ENCODE measurements at places on chromosomes 7 and 10.

GRCh38 chr7:155706376-155706775 lies 61.9 kb downstream of the RBM33 start:
- no peak for DNase-seq

DNA sequence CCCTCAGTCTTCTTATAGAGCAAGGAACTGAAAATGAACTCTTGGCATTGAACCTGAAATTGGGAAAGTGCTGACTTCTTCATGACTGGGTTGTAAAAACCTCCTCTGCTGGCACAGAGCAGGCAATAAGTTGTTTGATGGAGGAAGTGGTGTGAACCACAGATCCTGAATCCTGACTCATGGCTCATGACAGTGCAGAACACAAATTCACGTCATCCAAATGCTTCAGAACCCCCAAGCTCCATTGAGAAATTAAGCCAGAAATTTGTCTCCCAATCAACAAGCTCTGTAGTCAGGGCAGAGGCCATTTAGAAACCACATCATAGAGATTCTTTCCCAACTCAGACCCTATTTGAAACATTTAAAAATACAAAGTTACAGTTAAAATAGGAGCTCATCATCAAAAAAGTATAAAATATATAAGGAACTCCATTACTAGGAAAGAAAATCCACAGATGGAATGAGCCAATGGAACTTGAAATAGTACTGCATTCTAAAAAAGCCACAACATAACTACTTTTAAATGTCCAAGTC lies 10.3 kb upstream of the STK17A start:
- no peak for DNase-seq

- no peak for DNase-seq
Measured at GRCh38 chr10:50561816-50562215, 61.9 kb downstream of the SGMS1 start.

- no peak for DNase-seq
Measured at GRCh38 chr10:85531706-85532105, 834.9 kb downstream of the GRID1 start.

- no peak for DNase-seq
Measured at GRCh38 chr10:79250259-79250658, 97.0 kb upstream of the PPIF start.

DNA sequence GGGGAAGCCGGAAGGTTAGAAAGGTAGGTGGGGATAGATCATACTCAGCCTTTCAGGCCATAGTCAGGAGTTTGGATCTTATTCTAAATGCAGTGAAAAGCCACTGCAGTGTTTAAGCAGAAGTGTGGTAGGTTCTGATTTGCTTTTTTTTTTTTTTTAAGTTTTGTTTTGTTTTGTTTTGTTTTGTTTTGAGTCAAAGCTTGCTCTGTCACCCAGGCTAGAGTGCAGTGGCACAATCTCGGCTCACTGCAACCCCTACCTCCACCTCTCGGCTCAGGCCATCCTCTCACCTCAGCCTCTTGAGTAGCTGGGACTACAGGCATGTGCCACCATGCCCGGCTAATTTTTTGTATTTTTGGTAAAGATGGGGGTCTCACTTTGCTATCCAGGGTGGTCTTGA lies 23.5 kb downstream of the RHOBTB1 start:
- DNase-seq = no peak

- no peak for DNase-seq
Measured at GRCh38 chr7:157890921-157891401, 554.2 kb downstream of the DNAJB6 start.

- no peak for DNase-seq
Measured at GRCh38 chr7:143900230-143900766, 1.7 kb downstream of the TCAF1 start.

- no peak for DNase-seq
Measured at GRCh38 chr10:101493782-101494281, 94.2 kb downstream of the POLL start.

DNA sequence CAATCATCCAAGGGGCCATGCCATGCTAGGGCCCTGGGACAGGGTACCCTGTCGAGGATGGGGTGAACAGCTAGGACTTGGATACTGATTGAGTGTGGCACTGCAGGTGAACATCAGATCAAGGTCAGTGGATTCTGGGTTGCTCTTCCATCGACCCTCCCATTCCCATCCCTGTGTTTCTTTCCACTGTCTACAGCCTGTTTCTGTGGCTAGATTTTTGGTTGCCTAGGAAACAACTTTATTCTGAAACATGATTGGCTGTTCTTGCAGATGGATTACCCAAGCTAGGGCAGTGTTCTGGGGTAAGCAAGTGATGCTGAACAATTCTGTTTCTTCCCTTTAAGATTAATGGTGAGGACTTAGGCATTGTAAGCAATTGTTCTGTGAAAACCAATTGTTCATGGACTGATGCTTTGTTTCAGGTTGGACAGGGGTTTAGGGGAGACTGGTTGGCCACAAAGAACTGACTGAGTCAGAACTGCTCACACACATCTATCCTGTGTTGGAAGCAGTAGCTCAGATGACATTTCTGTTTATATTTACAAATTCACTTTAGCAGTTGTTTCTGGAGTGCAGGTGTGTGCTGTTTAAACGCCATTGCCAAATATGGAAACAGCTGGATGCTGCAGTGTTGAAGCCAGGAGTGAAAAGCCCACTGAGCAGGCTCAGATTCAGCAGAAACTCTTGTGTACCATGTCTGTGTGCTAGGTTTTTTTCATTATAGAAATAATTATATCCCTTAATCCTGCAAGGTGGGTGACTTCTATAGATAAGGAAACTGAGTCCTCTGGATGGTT lies 102.3 kb upstream of the BTBD16 start:
- no peak for DNase-seq

- DNase-seq = no peak
Measured at GRCh38 chr7:78412216-78412858, 613.8 kb downstream of the PHTF2 start.

GRCh38 chr10:104796823-104797222 lies 155.7 kb downstream of the SORCS3 start:
- DNase-seq = no peak

GRCh38 chr7:4386190-4386589 lies 295.9 kb upstream of the FOXK1 start:
- DNase-seq = no peak

DNA sequence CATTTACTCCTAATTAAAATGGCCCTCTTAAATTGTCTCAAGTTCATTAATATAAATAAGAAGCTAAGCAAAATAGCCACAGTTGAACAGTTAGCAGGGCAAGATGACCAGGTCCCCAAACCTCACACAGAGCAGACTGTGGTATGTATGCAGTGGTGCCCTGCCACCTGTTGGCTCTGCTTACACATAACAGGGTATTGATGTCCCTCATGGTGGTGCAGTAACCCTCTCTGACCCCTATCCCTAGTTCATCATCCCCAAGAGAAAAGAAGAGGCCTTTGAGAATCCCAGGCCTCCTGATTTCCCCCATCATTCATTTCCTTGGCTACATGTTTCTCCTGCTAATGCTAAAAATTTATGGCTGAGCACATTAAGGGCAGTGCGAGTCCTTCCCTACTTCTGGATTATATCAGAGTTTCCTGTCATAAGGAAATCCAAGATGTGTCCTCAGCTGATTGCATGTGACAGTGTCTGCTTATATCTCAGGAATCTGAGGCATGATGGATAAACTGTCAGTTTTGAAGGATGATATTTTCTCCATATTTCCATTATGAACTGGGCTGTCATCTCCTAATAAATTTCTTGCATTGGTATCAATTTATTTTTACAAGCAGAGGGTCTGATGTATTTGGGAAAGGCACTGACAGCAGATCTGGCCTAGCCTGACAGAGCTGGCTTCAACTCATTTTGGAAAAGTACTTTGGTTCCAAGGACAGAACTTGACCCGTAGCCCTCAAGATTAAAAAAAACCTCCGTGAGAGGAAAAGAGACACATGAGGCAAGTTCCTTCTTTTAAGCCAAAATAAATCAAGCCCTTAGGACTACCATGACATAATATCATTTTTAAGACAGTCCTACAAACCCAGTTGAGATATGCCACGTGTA lies 880.6 kb downstream of the LRMDA start:
- no peak for DNase-seq

- no peak for DNase-seq
Measured at GRCh38 chr10:71371750-71372166, 25.0 kb upstream of the CDH23 start.

- DNase-seq = no peak
Measured at GRCh38 chr10:128774979-128775378, 648.8 kb upstream of the MKI67 start.

DNA sequence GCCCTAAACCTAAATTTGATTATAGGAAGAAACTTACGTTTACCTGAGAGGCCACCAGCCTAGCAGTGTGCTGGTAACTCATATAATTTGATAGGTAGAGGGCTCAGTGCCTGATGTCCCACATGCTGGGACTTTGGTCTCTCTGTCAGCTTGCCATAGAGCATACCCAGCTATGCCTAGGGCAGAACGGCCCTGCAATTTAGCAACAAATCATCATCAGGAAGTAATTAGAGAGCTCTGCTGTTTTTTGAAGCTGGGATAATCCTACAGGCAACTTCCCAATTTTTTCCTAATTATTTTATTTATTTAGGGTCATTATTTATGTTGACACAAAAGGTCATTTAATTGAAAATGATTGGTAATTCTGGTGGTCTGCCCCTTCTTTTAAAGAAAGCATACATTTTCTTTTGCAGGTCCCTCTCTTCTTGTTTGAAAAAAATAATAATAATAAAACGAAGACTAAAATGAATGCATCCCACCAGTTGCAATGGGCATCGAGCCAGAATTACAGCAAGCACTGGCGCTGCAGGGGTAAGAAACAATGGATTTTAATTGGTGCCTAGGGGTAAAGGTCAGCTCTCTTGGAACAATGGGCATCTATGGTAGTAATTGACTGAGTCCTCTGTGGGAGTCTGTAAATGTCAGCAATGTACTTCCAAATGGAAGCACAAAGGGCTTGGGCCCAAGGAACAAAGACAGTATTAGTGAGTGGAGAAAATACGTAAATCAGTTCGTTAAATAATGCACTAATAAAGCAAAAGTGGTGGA lies 348.0 kb downstream of the SORCS1 start:
- no peak for DNase-seq

DNA sequence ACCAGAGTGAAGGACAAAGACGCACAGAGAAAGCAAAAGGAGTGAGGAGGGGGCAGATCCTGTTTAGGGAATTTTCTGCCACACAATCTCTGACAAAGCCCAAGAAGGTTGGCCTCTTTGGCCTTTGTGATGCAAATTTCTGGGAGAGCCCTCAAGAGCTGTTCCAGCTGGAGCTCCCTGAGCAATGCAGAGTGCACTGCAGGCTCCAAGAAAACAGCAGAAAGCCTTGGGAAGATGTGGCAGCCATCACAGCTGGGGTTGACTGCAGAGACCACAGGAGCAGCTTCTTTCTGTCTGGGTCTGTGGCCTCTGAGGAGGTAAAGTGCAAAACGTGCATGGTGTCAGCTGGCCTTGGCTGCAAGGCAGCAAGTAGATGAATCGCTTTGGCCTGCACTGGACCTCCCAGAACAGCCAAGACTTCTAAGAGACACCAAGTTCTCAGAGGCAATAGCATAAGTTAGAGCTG lies 200.2 kb downstream of the ELMO1 start:
- no peak for DNase-seq

- DNase-seq = no peak
Measured at GRCh38 chr10:78876449-78876848, 192.3 kb upstream of the ZMIZ1 start.

DNA sequence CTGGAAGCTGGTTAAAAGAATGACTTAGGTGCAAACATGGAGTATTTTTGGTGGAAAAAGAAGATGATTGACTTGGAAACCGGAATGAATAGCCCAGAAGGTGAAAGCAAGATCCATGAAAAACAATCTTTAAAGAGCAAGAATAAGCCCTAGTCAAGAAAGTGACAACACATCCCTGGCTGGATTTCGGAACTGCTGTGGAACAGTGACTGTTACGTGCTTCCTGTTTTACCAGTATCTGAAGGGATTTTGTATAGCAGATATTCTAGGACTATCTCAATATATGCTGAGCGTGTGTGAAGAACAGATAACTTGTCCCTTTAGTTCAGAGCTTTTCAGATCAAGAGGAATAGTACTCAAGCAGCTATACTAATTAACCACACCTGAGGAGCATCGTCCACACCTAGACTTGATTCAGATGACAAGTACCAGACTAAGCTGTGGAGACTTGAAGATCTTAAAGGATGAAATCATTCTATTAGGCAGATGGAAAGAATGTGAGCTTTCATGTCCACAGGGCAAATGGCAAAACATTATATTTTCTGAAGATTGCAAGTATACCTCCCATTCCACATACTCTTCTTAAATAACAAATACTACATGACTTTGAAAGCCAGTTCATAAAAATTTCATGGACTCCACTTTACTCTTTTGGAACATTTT lies 11.5 kb upstream of the TES start:
- DNase-seq = no peak

GRCh38 chr7:519484-520390 lies at the start of gene PDGFA:
PDGFA (minus strand) TSS chr7:519846; CDS start chr7:519001, 845 bp downstream.
- no peak for DNase-seq

DNA sequence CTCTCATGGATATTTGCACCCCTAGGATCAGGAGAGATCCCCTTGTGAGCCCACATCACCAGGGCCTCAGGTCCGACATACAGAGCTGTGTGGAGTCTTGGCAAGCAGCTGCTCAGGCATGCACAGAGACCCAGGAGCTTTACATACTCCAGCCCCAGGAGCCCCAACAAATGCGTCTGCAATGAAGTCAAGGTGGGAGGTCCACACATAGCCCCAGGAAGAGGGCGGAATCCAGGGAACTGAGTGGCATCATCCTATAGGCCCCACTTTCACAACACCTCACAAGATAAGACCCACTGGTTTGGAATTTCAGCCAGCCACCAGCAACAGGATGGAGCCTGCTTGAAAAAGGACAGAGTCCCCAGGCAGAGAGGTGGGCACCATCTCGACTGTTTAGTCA lies 106.7 kb downstream of the LSMEM1 start:
- no peak for DNase-seq

DNA sequence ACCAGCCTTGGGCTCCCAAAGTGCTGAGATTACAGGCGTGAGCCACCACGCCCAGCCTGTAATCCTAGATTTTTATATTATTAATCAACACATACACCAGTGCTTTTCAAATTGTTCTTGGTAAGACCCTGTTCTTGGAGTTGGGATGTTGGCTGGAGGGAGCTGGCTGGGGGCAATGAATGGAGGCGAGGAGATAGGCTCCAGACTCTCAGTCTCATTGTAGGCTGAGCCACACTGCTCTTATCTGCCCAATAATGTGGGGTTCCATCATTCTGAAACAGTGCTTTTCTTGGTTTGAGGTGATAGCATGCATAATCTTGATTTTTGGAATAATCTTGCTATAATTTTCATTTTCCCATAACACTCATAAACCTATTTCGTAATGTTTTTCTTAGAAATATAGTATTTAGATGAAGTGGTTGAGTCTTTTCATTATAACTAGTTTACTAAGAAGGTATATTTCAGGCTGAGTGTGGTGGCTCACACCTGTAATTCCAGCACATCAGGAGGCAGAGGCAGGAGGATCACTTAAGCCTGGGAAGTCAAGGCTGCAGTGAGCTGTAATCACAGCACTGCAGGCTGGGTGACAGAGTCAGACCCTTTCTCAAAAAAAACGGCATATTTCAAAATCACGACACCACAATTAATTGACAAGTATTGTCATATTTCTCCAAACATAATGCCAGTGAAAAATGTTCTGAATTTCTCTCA lies 65.1 kb upstream of the LYZL2 start:
- DNase-seq = no peak

- DNase-seq = peak; percentile 62
Measured at GRCh38 chr10:13717936-13718772, 131.4 kb downstream of the PRPF18 start.

- no peak for DNase-seq
Measured at GRCh38 chr7:1137517-1138167, 22.4 kb downstream of the ZFAND2A start.

- DNase-seq = no peak
Measured at GRCh38 chr7:88226886-88227516, 7.2 kb upstream of the SRI start.
